Stimulated activated CD4-positive, alpha-beta T cell treated with anti-CD3 and anti-CD28 coated beads, Interleukin-1b, Interleukin-23, amount 100 ng/mL, for 1 hour (primary cell): ENCODE measurements at places on chromosomes 2 and 18.

- DNase-seq = no peak
Observed at GRCh38 chr2:24874035-24874434, 46.0 kb downstream of the ADCY3 start.

DNA sequence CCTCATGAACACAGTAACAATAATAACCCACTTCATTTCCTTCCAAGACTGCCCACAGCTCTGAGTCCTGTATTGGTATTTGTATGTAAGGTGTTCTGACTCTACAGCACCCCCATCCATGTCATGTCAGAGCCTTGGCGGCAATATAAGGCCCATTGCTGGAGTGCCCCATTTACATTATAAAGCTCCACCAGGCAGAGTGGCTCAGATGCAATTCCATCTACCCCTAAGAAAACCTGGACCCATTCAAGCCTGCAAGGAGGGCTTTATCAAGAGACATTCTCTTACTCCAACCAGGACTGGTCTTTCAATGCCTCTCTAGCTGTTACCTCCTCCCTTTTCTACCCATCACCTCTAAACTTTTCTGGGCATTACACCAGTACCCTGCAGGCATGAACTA is 101.6 kb downstream of the ANTXR1 start:
- no peak for DNase-seq

GRCh38 chr2:123840016-123840415 is 185.1 kb upstream of the CNTNAP5 start:
- no peak for DNase-seq

GRCh38 chr2:152176113-152176714 is 651 bp upstream of the STAM2 start:
- DNase-seq = no peak

- no peak for DNase-seq
Observed at GRCh38 chr2:109183871-109184270, 54.9 kb downstream of the SH3RF3 start.

DNA sequence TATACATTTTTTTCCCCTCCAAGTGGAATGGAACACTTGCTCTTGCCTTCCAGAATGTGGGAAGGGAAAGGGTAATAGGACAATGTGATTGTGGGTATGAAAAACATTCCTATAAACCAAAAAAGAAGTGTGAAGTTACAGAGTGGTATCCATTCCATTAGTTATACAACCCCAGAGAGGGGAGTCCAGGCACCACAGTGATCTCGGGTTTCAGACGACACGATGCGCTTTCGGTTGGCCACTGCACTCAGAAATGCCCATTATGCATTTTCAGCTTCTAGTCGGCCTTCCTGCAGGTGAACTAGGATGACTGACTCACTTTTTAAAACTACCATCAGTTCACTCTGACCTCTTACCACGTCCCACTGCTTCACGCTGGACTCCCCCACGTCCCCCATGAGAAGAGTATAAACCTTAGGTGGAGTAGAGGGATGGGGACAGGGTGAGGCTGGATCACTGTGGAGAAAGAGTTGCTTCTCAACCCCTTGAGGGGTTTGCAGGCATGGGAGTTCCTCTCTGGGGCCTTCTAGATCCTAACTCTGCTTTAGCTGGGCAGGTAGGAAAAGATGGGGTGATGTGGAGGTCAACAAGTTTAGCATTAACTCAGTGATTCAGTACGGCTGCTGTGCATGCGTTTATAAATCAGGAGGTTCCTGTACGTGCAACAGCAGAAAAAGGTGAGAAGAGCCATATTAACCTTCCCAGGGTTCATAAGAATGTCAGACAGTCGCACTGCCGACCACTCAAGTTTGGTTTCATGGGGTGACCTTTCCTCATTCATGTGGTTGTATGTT is 50.5 kb downstream of the ZNF532 start:
- no peak for DNase-seq

DNA sequence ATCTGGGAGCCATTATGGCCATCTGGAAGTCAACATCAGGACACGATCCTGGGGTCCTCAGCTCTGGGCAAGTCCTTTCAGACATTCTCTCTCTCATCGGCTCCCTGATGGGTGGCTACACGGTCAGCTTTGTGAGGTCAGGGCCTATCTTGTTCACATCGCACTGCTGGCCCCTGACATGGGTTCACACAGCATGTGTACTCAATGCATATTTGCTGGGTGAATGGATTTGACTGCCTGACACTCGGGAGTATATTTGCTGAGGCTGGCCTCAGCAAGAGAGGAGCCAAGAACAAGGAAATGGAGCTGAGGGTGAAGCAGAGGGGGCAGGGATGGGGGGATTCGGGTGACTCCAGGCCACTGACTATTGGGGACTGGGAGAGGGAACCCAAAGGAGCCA is 50.5 kb downstream of the SLC4A5 start:
- no peak for DNase-seq

DNA sequence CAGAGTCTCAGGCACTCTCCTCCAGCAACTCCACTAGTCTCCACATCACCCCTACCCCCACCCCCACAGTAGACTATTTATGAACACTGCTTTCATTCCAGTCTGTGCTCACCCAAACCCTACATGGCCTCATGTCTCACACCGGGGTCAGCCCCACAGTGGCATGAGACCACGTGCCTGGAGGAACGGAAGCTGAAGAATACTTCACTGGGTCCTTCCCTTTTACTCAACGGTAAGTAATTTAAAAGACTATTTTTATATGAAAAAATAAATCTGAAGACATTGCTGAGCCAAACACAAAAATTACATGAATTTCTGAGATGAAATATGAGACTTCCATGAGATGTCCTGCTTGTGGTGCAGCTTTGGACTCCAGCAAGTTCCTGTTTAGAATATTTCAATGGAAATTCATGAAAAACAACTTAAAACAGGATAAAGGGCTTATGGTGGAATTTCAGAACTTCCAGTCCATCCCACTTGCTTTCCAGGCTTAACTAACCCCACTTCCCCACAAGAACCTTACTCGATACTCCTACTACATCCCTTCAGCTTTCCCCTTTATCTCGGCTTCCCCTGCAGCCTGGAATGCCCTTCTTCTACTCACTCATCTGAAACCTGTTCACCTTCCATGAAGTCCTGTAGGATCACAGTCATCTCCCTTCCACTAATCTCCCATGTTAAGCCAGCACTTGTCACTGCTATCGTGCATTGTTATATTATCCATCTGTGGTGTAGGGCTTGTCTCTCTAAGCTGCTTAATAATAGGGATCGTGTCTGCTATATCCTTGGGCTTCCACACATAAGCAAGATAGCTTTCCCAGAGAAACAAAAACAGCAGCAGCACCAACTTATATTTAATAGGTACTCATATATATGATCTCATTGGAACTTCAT is 47.9 kb downstream of the SLC14A1 start:
- no peak for DNase-seq

GRCh38 chr18:78624646-78625279 is 354.9 kb upstream of the SALL3 start:
- DNase-seq = no peak
